ENCODE measurements at places on chromosomes 12 and 14. TPM values are rescaled to one million over a fixed set of nuclear protein-coding genes. Genes with fewer than 3 reads are reported as not detected.

DNA sequence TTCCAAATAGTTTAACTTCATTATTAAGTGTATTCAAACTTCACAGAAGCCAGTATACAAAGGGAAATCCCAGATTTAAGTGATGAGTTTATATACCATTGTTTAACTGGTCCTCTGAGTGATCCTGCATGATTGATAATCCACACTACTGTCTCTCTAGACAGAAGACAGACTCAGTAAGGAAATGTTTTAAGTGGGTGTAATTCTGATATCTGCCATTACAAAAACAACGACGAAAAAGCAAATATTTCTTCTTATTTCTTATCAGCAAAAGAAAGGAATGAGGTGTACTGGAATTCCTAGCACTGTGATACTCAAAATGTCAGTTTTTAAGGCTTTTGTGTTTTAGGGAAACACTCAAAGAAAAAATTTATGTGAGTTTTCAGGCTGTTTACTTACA lies 127.5 kb downstream of the GPHN start:
- DNase-seq, result no peak
- H3K4me1 ChIP-seq, result peaks cover 3% of the 10 kb centered on the region
- no peak overlapping the region for H3K4me3 ChIP-seq
- H3K27ac ChIP-seq, result no peak overlapping the region
- no peaks in the 10 kb centered on the region for H3K27me3 ChIP-seq

DNA sequence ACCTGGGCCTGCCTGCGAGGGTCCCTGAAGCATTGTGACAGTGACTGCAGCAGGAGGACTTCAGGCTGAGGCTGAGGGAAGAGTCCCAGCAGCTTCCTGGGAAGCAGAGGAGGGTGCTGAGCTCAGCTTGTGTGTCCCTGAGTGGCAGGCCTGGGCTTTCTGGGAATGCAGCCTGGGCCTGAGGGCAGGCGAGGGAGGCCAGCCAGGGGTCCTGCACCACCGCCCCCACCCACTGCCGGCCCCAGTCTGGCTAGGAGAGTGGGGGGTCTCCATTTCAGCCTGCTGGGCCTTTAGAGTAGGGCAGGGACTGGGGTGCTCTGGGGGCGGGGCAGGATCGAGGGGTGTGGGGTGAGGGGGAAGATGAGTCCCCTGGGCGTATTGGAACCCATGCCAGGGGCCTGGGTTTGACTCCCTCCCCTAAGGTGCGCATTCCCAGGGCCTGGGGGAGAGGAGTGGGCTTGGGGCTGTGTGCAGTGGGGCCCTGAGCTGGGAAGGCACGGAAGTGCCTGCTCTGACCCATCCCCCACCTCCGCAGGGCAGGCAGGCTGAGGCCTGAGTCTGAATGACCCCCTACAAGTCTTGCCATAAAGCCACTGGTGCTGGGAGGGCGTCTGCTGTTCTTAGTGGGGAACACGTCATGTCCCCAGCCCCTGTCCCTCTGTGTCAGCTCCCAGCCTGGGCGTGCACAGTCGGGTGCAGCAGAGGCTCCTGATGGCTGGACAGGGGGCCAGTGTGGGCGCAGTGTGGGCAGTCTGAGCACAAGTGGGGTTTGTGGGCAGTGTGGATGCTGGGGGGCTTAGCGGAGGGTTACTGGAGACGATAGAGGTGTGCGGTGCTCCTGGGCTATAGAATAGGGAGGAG lies 46.4 kb downstream of the KRT80 start:
- H3K4me1 ChIP-seq, result no peaks in the 10 kb centered on the region
- H3K27ac ChIP-seq, result no peak overlapping the region
- no peaks in the 10 kb centered on the region for H3K36me3 ChIP-seq
- no peak overlapping the region for H3K4me3 ChIP-seq

- DNase-seq, result peak; percentile 49
- H3K27ac ChIP-seq, result no peak overlapping the region
- H3K4me1 ChIP-seq, result no peaks in the 10 kb centered on the region
- H3K4me3 ChIP-seq, result no peak overlapping the region
- no peaks in the 10 kb centered on the region for H3K27me3 ChIP-seq
- H3K36me3 ChIP-seq, result no peaks in the 10 kb centered on the region
These were observed 342.7 kb downstream of the CACNA1C start for GRCh38 chr12:2395354-2395977.

- H3K4me1 ChIP-seq, result no peaks in the 10 kb centered on the region
- DNase-seq, result no peak
- H3K36me3 ChIP-seq, result no peaks in the 10 kb centered on the region
- no peaks in the 10 kb centered on the region for H3K27me3 ChIP-seq
These were observed 10.9 kb upstream of the TFCP2 start for GRCh38 chr12:51183816-51184215.

DNA sequence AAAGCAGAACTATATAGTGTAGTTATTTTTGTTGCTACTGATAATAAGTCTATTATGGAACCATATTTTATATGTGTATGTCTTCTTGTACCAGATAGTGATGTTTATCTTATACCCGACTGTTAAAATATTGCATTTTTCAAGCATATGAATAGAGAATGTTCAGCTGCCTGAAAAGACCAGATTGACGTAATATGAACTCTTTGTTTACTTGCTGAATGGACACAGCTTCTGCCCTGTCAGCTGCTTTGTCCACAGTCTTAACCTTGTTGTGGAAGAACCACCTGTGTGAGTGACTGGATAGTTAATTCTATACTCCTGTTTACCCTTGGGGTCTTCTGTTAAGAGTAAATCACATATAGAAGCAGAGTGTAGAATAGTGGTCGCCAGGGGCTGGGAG lies 109.3 kb downstream of the LGR5 start:
- H3K36me3 ChIP-seq, result no peaks in the 10 kb centered on the region
- DNase-seq, result no peak
- no peak overlapping the region for H3K4me3 ChIP-seq
- no peaks in the 10 kb centered on the region for H3K4me1 ChIP-seq
- H3K27me3 ChIP-seq, result no peaks in the 10 kb centered on the region

DNA sequence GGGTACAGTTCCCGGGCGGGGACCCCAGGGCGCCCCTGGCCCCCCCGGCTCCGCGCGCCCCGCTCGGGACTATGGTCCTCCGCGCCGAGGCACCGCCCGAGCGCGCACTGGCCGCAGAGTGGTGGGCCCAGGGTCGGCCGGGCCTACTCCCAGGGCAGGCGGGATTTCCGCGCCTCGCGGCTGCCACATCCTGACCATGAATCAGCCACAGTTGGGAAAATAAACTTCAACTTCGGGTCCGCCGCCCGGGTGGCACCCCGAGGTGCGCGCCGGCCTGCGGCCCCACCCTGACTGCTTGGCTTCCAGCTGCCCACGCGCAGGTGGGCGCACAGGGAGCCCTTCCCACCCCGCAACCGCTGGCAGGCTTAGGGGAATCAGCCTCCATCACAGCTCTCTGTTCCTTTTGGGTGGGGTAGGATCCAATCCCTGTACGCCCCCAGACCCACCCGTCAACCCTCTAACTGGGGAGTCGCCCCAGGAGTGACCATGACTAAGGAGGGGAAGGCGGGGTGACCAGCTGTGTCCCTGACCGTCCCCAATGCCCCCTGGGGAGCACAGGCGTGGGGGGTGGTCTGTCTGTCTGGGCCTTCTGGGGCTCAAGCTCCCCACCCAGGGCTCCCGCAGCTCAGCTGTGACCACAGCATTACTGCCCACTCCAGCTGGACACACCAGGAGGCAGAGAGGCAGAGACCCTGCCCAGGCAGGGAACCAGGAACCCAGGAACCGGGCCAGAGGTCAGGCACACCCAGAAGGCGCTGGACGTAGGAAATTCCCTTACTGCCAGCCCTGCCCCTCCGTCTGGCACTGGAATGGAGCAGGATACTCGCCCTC lies 678 bp downstream of the INF2 start:
- peak overlapping the region; percentile 78 for H3K4me3 ChIP-seq
- H3K36me3 ChIP-seq, result peaks cover 2% of the 10 kb centered on the region
- no peaks in the 10 kb centered on the region for H3K27me3 ChIP-seq
- peaks cover 57% of the 10 kb centered on the region for H3K4me1 ChIP-seq

- peak overlapping the region; percentile 89 for H3K4me3 ChIP-seq
- peak overlapping the region; percentile 59 for H3K27ac ChIP-seq
- DNase-seq, result peak; percentile 35
- peaks cover 1% of the 10 kb centered on the region for H3K36me3 ChIP-seq
- H3K27me3 ChIP-seq, result no peaks in the 10 kb centered on the region
These were observed 427 bp upstream of the TMEM120B start for GRCh38 chr12:121712190-121712460.

- no peak overlapping the region for H3K4me3 ChIP-seq
- H3K36me3 ChIP-seq, result no peaks in the 10 kb centered on the region
- H3K4me1 ChIP-seq, result no peaks in the 10 kb centered on the region
- H3K27me3 ChIP-seq, result no peaks in the 10 kb centered on the region
- DNase-seq, result no peak
- no peak overlapping the region for H3K27ac ChIP-seq
These were observed 38.7 kb downstream of the KCNH5 start for GRCh38 chr14:63006531-63006930.

- H3K27ac ChIP-seq, result no peak overlapping the region
- DNase-seq, result no peak
- H3K27me3 ChIP-seq, result no peaks in the 10 kb centered on the region
These were observed 3.0 kb upstream of the KRT3 start for GRCh38 chr12:52798671-52799504.

DNA sequence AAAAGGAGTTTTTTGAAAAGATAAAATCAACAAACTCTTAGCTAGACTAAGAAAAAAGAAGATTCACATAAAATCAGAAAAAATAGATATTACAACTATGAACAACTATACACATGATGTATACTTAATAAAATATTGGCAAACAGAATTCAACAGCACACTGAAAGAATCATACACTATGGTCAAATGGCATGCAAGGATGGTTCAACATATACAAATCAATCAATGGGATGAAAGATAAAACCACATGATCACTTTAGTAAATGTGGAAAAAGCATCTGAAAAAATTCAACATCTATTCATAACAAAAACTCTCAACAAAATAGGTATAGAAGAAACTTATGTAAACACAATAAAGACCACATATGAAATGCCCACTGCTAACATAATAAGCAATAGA lies 84.5 kb upstream of the BBS10 start:
- no peak overlapping the region for H3K27ac ChIP-seq
- no peaks in the 10 kb centered on the region for H3K27me3 ChIP-seq
- H3K36me3 ChIP-seq, result peaks cover 49% of the 10 kb centered on the region
- H3K4me3 ChIP-seq, result no peak overlapping the region
- DNase-seq, result no peak

GRCh38 chr14:72666610-72667009 lies 227.3 kb downstream of the DPF3 start:
- DNase-seq, result no peak
- H3K27me3 ChIP-seq, result peaks cover 2% of the 10 kb centered on the region
- peaks cover 8% of the 10 kb centered on the region for H3K4me1 ChIP-seq
- no peaks in the 10 kb centered on the region for H3K36me3 ChIP-seq
- no peak overlapping the region for H3K27ac ChIP-seq

CCDC198 gene
- total RNA-seq, result not detected

SLC10A1 gene
- total RNA-seq, result not detected

PIANP gene
- total RNA-seq, result 0.17 TPM

NUP37 gene
- total RNA-seq, result 89.5 TPM

MYF6 gene
- total RNA-seq, result not detected

MORN3 gene
- total RNA-seq, result 2.7 TPM

TAS2R7 gene
- not detected for total RNA-seq

OR6C6 gene
- total RNA-seq, result not detected

Measured in activated CD4-positive, alpha-beta memory T cell treated with anti-CD3 and anti-CD28 coated beads for 36 hours (primary cell).